HEK293T (cell line): ENCODE measurements at places on chromosomes 1 and 21.

DNA sequence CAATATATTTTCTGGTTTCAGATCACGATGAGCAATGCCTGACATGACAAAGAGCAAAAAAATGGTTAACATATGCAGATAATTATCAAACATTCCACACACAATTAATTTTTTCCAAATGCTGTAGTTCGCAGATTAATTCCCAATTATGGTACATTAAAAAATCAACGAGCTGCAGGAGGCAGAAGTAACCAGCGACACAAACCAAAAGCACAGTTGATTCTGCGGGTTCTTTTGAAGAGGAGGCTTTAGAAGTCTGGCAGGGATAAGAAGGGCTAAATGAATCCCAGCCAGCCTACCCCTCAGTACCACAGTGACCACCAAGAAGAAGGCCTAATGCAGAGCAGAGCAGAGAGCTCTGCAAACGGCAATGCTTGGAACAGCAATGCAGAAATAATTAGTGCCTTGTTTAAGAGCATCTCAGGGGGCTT lies 17.0 kb upstream of the KNCN start:
- no peak for DNase-seq

DNA sequence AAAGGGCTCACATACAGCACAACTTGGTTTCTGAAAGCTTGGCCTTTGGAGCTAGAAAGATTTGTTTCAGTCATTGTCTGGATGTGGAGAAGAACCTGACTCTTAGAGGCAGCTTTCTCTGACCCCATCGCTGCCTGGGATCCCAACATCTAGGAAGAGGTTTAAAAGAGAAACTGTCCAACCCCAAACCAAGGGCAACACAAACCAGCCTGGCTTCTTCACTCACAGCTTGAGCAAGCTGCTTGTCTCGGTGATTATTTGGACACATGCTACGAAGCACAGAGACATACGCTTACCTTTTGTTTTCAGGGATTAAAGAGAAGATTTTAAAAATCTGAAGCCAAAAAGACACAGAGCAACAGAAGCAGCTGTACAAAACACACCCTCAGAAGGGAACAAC lies 109.8 kb downstream of the ETS2 start:
- no peak for DNase-seq

- DNase-seq = no peak
These were observed 50.8 kb upstream of the PODN start for GRCh38 chr1:53011175-53011574.

DNA sequence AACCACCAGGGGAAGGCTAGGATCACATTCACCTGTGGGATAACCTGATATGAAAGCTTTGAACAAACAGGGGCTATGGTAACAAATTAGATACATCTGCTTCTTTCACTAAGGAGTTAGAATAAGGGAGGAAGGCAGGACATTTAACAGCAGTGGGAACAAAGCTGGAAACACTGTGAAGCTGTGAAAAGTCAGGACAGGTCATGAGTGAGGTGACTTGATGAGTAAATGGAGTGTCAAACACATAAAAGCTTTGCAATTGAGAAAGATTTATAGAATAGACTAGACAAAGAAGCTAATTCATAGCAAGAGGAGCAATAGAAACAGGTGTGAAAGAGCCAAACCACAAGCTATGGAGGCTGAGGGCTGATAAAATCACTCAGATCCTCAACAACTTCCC lies 110.0 kb downstream of the ASTN1 start:
- no peak for DNase-seq

GRCh38 chr1:5551274-5551975 lies 440.8 kb downstream of the NPHP4 start:
- no peak for DNase-seq

GRCh38 chr1:238139713-238140112 lies 249.0 kb upstream of the ZP4 start:
- no peak for DNase-seq

GRCh38 chr1:153552335-153552734 lies 3.3 kb upstream of the S100A3 start:
- no peak for DNase-seq

DNA sequence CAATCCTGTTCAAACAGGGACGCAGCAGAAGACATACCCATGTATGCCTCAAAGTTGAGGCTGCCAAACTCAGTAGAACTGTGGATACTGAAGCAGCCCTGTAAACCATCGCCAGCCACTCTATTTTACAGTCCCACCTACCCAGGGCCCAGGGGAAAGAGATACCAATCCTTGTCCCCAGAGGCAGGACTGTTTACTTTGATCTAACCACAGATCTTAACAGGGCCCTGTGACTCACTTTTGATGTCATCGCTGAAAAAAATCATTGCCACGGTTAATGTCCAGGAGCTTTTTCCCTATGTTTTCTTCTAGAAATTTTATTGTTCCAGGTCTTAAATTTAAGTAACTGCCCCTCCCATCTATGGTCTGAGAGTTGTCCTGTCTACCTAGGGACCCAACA lies 538.4 kb upstream of the NCAM2 start:
- DNase-seq = no peak

DNA sequence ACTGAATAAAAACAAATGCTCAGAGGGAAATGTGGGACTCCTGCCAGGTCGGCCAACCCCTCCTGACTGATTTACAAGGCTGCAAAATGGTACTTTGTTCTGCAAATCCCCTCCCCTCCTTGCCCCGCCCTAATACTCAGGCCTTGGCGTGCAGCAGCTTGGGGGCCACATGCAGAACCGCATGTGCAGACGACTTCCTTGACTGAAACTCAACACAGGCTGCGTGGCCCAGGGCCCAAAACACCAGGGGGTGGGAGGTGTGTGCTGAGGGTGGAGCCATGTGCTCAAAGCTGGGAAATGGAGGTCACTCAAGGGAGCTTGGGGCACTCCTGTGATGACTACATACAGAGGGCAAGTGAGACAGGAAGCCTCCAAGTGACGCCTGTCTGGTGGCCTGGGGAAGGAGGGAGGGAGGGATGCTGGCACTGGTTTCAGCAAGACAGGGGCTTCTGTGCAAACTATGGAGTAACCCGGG lies 87.2 kb downstream of the MRPL37 start:
- DNase-seq = peak; percentile 61

DNA sequence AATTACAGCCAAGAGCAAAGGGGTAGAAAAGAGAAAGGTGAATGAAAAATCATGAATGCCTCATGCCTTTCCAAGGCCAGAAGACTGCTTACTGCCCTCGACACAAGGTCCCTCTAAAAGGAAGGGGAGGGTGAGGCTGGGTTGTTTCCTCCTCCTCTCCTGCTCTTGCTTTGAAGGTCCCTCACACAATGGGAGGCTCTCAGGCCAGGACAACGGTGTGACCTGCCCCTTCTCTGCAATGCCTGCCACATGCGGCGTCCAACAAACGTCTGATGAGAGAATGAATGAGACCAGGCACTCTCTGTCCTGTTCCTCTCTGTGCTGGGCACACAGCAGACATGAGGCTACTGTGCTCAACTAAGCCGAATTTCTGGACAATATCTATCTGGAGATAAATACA lies 51.3 kb downstream of the SSBP3 start:
- DNase-seq = no peak

DNA sequence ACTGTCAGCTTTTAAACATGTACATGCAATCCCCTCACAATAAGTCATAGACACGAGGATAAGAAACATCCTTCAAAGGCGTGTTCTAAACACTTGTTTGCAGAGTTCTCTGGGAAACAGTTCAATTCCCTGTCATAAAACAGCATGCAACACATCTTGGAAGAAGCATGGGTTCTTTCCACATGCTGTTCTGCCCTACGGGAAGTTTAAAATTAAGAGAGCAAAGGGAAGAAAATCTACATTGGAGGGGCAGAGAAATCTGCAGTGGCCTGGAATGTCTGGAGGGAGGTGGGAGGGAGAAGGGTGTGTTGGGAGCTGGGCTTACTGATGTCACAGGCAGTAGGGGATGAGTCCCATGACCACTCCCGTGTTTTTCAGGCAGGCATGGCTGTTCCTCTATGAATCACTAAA lies 98.3 kb upstream of the SLC2A1 start:
- DNase-seq = no peak

- no peak for DNase-seq
These were observed 14.9 kb upstream of the ZMYM1 start for GRCh38 chr1:35064265-35064664.

DNA sequence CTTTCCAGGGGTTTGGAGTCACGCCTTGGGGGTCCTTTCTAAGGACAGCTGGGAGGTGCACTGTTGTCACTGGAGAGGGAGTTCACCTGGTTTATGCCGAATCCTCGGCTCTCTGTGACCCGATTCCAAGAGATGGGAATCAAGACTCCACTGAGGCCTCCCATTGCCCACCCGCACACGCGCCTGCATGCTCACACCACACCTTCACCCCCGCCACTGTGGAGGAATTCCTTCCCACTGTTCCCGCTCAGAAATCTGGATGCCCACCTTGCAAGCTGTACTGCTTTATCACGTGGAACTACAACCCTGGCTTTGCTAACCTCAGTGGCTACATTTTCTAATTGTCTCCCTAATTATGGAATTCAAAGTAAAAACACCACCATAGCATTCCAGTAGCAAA lies 29.2 kb downstream of the PGBD5 start:
- no peak for DNase-seq

GRCh38 chr21:43286196-43286595 lies 117.4 kb downstream of the CRYAA start:
- no peak for DNase-seq

DNA sequence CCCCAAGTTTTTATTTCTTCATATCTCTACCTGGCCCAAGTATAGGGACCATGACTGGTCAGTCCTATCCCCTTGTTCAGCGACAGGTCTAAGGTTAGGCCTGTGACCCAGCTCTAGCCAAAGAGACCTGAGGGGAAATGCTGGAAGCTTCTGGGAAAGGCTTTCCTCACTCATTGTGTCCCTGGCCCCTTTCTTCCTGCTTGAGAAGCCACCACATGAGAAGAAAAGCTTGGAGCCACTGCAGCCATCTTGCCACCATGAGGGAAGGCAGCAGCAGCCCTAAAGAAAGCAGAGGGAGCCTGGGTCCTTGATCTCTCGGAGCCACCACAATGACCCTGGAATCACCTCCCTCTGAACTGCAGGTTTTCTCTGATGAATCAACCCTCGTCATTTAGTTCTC lies 43.4 kb downstream of the ATF3 start:
- DNase-seq = no peak

DNA sequence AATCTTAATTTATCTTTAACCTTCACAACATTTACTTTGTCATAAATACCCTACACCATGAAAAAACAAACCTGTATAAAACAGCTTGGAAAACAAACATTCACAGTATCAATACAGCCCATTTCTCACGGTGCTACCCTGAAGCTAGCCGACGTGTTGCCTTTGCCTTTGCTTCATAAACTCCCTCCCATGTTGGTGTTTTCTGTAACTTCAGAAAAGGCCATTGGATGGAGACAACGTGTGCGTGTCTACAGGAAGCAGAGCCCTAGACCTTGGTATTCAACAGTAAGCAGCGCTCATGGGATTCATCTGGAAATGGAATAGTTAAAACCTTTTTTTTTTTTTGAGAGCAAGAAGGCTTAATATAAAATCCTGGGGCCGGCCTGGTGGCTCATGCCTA lies 7.2 kb upstream of the PRDM15 start:
- DNase-seq = no peak

- no peak for DNase-seq
These were observed 95.9 kb downstream of the ZC3H11B start for GRCh38 chr1:219517031-219517430.

DNA sequence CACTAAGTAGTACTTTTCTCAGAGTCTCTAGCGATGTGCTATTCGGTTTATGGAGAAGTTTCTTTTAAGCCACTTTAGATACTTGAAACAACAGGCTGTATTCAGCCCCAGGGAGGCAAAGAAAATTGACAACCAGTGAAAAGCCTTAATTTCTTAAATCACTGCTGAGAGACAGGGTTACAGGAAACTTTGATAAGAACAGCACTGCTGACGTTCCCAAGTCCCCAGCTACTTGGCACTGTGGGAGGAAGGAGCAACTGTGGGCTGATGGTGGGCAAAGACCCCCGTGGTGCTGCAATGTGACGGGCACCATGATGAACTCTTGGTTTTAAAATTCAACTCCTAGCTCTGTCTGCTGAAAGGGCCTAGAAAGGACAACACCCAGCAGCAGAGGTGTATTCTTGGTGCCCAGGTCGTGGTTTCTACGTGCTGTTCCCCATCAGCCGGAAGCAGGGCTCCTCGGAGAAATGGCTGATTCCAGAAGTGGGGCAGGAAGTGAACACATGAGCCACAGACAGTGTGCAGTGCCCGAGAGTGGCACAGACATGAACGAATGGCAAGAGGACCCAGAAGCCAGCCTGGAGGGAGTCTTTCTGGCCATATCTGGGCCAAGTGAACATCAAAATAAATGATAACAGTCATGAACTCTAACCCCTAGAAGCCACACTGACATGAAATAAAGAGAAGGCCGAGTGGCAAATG lies 5.3 kb downstream of the PTTG1IP start:
- no peak for DNase-seq

DNA sequence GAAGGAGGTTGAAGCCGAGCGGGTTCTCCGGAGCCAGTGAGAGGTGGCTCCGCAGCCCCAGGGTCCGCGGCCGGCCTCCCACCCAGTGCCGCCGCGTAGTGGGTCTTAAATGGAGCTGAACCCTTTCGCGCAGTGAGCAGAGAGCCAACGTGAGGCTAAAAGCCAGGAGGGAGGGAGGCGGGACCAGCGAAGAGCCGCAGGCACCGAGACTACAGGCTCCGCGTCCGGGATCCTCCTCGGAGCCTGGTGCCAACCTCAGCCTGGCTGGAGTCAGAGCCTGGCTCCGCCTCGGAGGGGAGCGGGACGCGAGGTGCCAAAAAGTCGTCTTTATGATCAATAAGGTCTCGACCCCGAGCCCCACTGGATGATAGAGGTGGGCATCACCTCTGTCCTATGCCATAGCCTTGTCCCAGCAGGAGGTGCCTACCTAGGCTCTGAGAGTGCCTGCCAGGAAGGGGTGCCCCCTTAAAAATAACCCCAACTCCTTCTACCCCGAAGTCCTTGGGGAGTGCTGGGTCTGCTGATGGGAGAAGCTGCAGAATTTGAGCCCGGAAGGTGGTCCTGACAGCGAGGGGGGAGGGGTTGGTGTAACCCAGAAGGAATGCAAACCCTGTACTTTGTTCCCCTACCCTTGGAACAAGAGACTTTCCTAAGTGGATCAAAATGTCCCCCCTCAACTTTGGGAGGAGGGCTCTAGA lies 1.6 kb downstream of the IGSF21 start:
- DNase-seq = peak; percentile 20

DNA sequence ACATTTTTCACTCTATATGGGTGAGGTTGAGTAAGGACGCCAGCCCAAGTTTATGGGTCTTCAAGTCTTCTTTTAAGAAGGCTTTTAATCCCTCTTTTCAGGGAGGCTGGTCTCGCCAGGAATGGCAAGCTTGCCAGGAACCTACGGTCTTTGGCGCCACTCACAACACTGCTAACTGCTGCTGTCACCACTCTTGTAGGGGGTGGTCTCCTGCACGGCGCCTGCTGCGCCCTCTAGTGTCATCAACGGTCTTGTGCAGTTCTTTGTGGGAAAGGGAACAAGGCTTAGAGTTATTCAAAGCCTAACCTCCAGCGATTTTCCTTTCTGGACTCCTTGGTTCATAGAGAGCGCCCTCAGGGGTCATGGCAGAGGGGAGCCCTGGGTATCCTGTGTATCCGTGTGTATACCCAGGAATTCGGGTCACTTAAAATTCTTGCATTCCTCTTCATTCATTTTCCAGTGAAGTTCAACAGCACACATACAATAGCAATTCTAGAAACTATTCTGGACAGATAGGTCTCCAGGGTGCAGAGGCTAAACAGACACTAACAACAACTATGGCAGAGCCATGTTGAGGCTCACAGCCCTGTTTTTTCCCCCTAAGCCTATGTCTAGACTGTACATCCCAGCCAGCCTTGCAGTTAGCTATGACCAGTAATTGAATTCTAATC lies 392.8 kb upstream of the CAMK1G start:
- DNase-seq = peak; percentile 77
